Stimulated activated CD4-positive, alpha-beta T cell treated with anti-CD3 and anti-CD28 coated beads, Interleukin-2, amount 100 ng/mL, for 4 hours (primary cell): ENCODE measurements at places on chromosomes 2 and 18.

DNA sequence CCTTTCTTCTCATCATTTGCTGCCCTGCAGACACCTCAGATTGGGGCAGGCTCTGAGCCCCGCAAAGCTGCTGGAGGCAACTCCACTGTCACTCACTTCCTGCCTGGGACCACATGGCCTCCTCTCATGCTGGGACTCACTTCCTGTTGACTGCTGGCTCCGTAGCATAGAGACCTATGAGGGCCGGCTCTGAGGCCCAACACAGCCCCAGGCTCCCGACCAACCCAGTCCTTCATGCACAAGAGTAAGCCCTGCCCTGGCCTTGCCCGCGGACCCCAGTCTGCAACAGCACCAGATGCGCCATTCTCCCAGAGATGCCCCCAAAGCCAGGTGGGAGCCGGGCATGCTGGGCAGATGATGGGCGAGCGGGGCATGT lies 55.7 kb downstream of the DNMT3A start:
- no peak for DNase-seq

DNA sequence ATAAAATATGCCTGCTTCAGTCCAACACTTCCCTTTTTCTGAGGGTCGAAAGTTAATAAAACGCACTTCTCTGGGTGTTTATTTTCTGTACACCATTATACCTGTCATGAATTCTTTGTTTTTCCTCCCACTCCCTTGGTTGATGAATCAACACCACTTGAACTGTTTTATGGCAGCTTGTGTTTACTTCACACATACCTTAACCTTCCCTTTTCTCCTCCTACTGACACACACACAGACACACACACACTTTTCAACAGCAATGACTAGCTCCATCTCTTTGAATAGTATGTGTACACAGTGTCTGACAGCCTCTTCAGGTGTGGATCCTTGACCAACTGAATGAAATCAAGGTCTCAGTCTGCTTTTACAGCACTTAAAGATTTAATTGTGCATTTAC lies 91.3 kb downstream of the SATB2 start:
- no peak for DNase-seq

GRCh38 chr2:70041663-70042062 lies 45.6 kb upstream of the PCBP1 start:
- no peak for DNase-seq

GRCh38 chr2:69564604-69565003 lies 78.9 kb downstream of the AAK1 start:
- no peak for DNase-seq

GRCh38 chr2:8151888-8152287 lies 530.0 kb upstream of the ID2 start:
- DNase-seq: no peak

DNA sequence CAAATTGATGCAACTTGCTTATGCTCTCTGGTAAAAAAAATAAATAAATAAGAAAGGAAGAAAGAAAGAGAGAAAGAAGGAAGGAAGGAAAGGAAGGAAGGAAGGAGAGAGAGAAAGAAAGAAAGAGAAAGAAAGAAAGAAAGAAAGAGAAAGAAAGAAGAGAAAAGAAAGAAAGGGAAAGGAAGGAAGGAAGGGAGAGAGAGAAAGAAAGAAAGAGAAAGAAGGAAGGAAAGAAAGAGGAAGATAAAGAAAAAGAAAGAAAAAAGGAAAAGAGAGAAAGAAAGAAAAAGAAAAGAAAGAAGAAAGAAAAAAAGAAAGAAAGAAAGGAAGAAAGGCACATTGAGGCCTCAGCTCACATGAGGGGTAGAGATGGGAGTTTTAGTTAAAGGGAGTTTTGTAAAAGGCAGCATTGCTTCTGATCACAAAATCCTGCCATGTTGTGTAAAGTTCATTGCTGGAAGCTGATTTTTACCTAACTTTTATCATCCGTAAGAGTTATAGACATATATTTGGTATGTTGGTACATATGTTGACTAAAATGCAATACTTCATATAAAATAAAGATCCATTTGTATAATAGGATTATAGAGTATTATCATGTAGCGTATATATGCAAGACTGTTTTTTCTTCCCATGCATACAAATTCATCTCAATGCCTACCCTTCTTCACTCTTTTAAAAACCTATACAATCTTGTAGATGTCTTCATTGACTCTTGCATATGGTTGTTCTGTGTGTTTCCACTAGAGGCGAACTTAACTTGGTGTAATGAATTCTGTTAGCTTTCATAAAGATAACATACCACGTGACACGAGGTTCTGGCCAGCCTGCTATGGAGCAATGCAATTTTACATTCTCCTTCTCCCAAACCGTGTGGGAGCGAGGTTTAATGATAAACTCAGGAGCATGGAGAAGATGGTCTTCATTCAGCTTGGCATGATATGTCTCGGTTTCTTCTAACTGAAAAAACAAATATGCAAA lies 32.8 kb downstream of the MYOM1 start:
- DNase-seq: no peak

DNA sequence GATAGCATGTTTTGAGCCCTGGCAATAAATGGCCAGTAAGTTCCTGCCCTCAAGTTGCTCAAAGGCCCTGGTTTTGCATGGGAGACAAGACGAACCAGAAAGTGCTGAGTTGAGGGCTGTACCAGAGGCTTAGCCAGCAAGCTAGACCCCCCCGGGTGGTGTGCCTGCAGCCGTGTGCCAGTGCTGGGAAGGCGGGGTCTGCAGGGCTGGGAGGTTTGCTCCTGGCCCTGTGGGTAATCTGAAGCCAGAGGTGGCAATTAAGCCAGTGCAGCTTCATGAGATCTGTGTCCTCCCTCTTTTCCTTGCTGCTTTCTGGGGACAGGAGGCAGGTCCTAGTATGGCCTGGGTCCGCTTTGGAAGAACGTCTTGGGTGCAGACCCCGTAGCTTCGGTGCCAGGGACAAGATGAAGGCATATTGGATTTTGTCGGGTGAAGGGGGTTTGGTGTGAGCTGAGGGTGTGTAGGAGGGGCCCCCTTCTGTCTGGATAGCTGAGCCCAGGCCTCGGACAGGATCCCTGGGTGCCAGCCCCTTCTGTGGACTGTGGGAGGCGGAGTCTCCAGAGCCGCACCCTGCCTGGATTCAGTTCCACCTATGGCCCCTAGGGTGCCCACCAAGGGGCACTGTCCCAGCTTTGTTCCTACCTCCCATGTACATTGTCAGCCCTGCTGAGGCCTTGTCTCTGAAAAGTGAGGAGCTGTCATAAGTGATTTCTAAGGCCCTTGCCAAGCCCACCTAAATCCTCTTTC lies 15.6 kb downstream of the ATOH8 start:
- DNase-seq: no peak

- no peak for DNase-seq
Observed at GRCh38 chr2:231718799-231719198, 10.5 kb downstream of the PTMA start.

DNA sequence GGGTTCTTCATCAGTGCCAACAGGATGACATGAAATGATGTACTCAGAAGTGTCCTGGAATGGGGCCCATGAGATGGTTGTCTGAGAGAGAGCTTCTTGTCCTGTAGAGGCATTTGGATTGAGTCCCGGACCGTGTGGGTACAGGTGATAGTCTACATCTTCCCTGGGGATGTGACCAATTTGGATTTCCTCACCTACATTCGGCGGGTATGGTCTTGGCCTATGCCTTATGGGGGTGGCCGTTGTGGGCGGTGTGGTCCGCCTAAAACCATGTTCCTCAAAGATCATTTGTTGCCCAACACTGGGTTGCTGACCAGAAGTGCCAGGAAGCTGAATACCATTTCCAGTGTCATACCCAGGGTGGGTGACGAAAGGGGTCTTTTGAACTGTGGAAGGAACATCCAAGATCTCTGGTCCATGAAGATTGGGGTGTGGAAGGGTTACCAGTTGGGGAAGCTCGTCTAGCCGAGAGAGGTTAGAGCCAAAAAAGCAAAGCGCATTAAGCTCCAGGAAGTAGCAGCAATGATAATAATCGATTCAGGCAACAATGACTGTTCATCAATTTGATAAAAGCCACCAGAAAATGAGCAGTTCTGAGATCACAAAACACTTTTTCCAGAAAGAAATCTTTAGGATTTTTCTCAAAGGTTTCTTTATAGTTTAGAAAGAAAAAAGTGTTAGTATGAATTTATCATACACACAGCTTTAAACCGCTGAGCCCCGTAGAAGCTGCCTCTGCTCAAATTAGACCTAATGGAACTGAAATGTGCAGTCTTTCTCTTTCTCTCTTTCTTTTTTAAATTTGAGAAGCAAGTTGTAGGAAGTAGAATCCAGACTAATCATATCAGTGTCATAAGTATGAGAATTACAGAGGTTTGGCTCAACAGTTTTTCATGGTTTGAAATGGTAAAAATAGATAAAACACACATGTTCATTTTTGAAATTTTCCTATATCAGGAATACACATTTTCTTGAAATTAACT lies 60.3 kb downstream of the ATIC start:
- no peak for DNase-seq

DNA sequence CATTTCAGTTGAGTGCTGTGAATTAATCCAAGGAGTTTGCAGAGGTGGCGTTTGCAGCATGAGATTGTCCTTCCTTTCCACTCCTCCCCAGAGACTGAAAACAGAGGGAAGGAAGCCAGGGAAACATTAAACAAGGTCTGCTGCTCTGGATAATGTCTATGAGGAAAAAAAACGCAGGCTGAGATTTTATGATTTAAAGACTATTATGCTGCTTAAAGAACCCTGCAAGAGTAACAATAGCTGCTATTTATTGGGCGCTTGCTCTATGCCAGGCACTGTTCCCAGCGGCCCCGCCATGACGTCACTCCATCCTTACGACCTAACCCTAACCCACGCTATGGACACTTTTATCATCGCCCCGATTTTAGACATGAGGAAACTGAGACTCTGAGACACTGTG lies 222.4 kb downstream of the BCL2 start:
- no peak for DNase-seq

DNA sequence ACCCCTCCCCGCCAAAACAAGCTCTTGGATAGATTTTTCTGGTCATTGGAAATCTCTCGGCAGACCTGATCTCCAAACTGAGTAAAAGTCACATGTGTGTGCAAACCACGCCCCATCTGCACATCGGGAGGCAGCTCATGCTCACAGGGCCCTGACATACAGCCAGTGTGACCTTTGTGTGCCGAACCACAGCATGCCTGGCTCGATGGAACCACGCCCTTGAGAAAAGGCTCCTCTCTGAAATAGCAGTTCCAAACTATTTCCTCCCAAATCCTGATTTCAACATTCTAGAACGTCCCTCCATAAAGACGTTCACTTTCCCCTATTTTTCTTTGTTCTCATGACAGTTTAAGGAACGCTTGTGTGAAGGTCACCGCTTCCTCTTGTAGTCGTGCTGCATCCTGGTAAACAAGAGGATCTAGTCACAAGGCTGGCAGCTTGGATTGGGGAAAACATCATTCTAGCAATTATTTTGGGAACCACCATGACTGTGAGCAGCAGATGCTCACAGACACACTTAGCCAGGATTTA lies 59.3 kb upstream of the MAP4K4 start:
- no peak for DNase-seq
